Left cardiac atrium (tissue), 4 donors: ENCODE measurements at places on chromosomes 3 and 15. TPM values are rescaled to one million over a fixed set of nuclear protein-coding genes. Genes with fewer than 3 reads are reported as not detected.

GRCh38 chr3:22101811-22102210 lies 350.8 kb upstream of the ZNF385D start:
- no peak for DNase-seq

DNA sequence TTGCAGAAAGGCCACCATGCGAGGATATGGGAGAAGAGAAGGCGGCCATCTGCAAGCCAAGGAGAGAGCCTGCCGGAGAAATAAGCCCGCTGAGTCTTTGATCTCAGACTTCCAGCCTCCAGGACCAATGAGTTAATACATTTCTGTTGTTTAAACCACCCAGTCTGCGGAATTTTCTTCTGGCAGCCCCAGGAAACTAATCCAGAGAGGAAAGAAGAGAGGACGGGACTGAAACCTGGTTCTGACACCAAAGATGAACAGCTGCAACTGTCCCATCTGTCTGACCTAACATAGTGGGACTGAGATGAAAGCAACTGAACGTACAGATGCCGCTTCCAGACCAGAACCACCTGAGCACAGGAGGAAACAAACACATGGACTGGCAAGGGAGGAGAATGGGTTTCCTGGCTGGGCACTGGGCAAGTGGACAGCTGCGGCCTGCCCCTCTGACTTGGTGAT lies 32.3 kb downstream of the VGLL4 start:
- DNase-seq, result no peak

DNA sequence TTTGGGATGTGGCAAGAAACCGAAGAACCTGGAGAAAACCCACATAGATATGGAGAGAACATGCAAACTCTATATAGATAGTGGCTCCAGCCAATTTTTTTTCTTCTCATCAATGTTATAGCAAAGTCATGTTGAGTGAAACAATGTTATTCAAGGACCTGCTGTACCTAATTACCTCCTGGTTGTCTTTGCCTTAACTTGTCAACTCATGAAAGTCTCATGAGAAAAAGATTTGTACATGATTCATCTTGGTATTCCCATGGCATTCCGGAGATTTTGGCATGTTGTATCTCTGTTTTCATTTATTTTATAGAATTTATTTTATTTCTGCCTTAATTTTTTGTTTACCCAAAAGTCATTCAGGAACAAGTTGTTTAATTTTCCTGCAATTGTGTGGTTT lies 303.8 kb upstream of the CDIN1 start:
- no peak for DNase-seq

DNA sequence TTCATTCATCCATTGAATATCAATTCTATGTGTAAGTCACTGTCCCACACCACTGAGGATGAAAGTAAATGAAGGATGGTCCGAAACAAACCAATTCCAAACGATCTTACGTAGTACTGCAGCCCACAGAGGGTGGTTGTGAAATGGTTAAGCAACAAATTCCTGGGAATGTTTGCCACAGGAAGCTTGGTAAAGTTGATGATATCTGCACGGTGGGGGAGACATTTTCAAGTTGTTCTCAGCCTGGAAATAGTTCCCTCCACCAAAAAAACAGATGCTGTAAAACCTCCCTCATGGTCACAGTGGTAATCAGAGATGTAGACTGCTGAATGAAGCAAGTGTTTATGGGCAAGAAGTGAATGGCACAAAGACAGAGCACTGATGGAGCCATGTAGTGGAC lies 35.9 kb upstream of the BNC1 start:
- DNase-seq, result no peak

DNA sequence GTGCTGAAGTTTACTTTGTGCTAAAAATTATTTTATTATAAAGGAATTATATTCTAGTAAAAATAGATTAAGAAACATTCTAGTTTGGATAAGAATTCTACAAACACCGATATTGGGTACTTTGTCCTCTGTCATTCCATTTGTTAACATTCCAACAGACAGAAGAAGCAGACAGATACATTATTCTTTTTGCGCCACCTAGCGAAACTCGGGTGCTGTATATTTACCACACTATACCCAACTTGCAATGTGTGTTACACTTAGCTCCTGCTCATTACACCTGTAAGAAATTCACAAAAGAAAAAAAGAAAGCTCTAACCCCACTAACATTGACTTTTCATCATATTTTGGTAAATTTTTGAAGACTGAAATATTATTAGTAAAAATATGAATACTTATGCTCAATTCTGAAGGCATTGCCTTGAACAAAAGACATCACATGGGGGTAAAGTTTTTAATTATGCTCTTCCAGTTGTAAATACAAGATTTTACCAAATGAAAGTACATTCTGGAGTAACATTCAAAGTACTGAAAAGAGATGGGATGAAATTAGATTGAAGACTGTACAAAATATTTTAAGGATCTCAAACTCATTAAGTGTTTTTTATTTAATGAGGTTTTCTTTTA lies 136.5 kb upstream of the MLF1 start:
- DNase-seq, result peak; percentile 57

DNA sequence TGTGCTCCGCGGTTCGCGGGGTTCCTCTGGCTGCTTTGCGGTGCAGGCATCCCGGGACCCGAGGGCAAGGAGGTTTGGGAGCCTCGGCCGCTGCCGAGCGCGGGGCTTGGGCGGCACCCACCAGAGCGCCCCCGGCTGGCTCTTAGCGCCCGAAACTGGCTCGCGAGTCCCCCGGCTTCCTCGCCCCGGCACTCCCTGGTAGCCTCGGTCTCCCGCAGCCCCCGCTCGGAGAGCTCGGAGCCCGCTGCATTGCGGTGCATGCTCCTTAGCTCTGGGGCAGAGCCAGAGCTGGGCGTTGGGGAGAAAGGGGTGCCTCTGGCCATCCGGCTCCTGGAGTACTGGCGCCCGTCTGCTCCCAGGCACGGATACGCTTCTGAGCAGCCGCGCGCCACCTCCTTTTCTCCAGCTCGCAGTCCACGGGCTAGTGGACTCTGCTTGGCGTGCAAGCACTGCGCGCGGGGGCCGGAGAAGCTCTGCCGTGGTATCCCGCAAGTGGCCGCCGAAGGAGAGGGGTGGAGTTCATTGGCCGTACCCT lies 753 bp downstream of the EPHB1 start:
- DNase-seq, result peak; percentile 23

GRCh38 chr3:186883686-186884058 lies 41.2 kb downstream of the ADIPOQ start:
- DNase-seq, result no peak

- peak; percentile 90 for DNase-seq
These were observed at the start of gene ST6GAL1 for GRCh38 chr3:186930143-186930640. ST6GAL1 (plus strand) TSS chr3:186930526; CDS start chr3:187042704, 112,178 bp downstream.

- DNase-seq, result no peak
These were observed 523.0 kb downstream of the FOXP1 start for GRCh38 chr3:71060536-71060935.

- no peak for DNase-seq
These were observed 31.3 kb upstream of the SACM1L start for GRCh38 chr3:45657853-45658252.

- DNase-seq, result no peak
These were observed 29.9 kb downstream of the SPG11 start for GRCh38 chr15:44633603-44634002.

DNA sequence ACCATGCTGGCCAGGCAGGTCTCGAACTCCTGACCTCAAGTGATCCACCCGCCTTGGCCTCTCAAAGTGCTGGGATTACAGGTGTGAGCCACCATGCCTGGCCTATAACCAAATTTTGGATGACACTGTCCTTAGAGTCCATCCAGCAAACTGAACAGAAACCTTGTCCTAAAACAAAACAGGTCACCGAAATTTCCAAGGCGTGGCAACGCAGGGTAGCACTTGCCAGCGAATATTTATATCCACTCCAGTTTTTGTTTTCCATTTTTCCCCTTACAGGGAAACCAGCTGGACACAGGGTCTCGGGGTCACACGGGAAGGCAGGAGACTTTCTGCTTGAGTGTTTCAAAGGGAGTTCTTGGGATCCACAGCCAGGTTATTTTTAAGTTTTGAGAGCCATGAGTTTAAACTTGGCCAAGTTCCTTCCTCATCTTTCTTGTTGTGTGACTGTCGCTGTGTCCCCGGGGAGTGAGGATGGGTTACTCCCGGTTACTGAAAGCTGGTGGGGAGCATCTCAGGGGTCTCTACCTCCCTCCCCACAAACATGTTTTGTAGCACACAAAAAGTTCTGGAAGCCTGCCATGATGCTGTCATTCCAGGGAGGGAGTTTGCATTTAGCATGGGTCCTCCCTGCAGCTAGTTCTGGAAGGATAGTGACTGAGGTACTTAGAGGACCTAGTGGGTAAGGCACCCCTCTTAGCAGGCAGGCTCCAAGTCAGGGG lies 12.6 kb downstream of the LIMD1 start:
- no peak for DNase-seq

DNA sequence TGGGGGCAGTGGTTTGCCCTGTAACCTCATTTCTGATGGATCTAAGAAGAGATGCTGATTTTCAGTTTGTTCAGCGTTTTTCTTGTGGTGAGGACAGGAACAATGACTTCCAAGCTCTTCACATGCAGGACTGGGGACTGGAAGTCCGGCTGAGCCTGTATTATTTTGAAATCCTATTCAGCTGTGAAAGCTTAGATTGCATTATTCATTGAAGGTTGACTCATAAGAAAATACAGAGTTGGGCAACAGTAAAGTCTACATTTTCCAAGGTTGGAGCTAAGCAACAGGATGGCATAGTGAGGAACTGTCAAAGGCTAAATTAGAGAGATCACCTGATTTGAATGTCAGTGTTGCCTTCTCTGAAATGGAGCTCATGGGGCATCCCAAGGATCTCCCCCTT lies 230.9 kb upstream of the FEZF2 start:
- no peak for DNase-seq

ABHD2 gene
- total RNA-seq, result 208 TPM
